ENCODE measurements at places on chromosomes 3 and 15.
A peak's percentile ranks its signal among the peaks of the same experiment; 100 is the strongest.

DNA sequence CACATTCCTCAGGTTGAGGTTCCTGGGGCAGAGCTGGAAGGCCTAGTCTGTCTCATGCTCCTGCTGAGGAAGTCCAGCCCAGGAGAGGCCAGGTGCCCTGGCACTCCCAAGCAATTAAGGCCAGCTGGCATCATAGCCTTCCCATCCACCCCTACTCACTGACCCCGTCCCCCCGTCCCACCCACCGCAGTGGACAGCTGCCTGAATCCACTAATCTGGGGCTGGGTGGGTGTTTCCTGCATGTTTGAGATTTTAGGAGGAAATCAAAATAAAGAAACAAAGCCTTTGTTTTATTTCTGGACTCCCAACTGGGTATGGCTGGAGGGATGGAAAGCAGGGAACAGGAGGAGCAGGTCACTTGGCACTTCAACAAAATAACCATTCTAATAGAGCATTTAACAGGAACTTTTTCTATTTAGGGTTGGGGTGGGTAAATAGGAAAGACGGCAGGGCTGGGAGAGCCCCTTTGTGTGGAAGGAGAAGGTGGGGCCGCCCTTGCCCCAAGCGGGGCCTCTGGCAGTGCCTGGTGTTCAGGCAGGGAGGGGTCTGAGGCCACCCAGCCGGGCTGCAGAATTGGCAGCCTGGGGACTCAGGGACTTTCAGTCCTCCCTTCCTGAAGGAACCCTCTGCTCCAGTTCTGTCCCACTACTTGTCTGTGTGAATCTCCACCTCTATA is 8.5 kb downstream of the MRAS start:
- no peak for DNase-seq

GRCh38 chr15:23595368-23595767 is 29.9 kb downstream of the MKRN3 start:
- no peak for DNase-seq

DNA sequence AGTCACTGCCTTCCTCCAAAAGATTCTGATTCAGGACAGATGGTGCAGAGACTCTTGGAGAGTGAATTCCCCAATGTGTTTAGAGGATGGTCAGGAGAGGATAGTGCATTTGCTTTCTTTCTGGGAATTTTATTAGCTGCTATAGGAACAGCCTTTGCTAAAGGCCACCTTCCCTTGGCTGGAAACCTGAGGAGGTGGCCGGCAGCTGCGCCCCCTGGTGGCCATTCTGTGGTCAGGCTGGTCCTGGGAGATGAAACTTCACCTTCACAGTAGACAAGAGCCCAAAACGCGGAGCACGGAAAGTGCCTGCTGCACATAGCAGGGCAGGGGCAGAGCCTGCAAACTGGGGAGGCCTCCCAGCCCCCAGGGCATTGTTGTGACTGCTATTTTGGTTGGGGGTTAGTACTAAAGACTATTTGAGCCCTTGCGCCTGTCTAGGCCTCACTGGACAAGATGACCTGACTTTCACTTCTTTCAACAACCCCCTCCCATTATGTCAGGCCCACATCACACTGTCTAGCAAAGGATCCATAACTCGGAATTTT is 34.3 kb downstream of the SEC22C start:
- peak; percentile 68 for DNase-seq

DNA sequence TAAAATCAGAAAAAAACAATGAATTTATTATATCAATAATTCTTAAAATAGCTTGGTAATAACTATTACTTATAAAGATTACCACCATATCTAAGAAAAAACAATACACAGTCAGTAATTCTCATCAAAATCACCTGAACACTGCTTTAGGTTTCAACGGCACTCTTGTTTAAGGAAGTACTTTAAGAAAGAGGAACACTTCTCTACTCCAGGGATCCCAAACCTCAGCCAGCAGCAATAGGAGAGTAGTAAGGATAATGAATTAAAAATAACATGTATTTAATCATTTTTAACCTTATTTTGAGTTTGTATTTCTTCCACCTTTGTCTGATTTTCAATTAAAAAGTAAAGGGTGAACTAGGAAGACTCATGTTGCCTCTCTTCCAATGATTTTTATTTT is 494.0 kb upstream of the NR2F2 start:
- no peak for DNase-seq

- DNase-seq: no peak
Observed at GRCh38 chr3:22315925-22316324, 564.9 kb upstream of the ZNF385D start.

DNA sequence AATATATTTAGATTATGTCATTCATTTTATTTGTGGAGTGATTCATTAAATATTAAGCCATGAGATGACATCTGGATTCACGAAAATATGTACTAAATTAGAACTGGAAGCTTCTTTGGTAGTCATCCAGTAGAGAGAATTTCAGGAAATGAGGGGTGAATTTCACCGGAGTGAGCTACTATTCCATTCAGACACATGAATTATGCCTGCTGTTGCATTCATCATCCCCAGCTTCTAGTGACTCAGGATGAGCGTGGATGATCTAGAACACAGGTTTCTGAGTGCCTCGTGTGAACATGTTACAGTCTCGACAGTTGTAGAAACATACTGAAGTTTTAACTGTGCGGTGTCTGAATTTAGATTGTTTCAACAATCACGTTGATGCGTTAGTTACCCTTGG is 42.9 kb upstream of the GABRG3 start:
- no peak for DNase-seq

DNA sequence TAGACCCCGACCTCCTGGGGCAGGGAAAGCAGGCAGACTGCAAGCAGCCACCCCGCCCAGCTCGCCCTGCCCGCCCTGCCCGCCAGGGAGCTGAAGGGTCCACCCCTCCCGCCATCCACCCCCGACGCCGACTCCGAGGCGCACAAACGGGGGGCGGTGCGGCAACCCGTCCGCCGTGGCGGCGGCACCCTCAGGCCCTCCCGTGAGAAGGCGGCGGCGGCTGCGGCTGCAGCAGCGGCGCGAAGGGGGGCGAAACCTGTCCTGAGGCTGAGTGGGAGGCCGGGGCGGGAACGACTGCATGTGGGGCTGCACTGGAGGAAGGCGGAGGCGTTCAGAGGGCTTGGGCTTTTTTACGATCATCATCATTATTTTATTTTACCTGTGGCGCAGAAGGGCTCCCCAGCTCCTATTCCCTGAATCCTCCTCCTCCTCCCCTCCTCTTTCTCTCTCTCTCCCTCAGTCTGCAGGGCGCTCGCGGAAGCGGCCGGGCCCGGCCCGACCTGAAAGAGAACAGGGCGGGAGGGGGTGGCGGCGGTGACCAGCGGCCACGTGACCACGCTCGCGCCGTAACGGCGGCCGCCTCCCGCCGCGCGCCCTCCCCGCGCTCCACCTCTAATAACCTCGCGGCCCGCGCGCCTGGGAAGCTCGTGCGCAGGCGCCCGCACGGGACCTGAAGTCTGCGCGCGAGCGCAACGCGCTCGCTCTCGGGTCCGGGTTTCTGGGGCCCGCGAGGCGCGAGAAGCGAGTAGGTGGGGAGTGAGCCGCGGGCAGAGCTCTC is at the start of gene TBC1D5:
Gene TBC1D5, minus strand, starts transcription at position 530 of the 778 bp plus-strand sequence. CDS start 234,061 bp downstream, outside the sequence.
- peak; percentile 97 for DNase-seq

DNA sequence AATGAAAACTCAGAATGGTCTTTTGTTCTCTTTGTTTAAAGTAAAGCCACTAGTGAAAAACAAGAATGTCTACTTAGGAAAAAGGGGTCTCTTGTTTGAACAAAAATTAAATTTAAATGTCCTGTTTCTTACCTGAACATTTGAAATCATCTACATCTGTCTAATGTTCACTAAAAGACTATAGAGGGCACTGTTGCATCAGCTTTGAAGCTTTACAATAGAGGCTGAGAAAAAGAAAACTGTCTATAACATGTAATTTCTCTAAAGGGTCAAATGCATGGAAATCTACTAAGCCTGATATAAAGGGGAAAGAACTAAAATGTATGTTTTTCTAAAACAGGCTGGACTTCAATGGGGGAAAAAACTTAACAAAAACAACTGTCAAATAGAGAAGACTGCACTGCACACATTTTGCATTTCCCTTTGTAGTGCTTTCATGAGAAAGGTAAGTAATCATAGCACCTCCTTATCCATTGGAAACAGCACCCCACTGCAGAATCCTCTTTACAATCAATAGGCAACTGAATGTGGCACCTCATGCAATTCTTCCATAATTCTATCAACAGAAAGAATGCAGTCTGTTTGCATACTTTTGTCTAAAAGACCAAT is 26.3 kb downstream of the DPH6 start:
- DNase-seq: peak; percentile 61

DNA sequence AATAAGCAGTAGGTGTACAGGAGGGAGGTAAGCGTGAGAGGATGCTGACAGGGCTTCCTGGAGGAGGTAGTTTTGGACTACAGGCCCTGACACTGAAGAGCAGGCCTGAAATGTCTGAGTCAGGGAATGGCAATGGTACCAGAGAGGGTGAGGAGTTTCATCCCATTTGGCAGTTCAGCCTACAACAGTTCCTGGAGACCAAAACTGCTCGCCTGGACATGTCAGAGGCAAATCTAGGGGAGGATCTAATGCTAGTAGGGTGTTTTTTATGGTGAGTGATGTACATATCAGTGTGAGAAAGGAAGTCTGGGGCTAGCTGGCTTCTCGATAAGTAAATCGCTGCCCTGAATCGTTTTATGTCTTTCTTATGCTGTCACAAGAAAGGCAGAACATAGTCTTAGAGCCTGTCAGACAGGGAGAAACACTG is 13.8 kb upstream of the TNFSF10 start:
- no peak for DNase-seq

DNA sequence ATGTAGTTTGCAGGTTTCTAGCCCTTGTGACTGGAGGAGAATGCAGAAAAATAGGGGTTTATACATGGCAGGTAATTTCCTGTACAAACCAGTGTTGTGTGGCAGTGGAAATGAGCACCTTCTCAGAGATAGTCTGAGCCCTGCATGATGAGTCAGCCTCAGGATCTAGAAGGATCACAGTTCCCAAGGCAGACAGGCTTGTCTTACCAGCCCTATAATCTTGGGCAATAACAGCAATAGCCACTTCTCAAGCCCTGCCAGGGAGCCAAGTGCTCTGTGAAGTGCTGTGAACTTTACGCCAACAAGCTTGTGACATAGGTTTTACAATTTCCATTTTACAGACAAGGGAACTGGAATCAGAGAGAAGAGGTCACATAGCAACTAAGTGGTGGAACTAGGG is 89.4 kb downstream of the CD47 start:
- no peak for DNase-seq

GRCh38 chr3:159635047-159635641 is 353.5 kb upstream of the IL12A start:
- no peak for DNase-seq

DNA sequence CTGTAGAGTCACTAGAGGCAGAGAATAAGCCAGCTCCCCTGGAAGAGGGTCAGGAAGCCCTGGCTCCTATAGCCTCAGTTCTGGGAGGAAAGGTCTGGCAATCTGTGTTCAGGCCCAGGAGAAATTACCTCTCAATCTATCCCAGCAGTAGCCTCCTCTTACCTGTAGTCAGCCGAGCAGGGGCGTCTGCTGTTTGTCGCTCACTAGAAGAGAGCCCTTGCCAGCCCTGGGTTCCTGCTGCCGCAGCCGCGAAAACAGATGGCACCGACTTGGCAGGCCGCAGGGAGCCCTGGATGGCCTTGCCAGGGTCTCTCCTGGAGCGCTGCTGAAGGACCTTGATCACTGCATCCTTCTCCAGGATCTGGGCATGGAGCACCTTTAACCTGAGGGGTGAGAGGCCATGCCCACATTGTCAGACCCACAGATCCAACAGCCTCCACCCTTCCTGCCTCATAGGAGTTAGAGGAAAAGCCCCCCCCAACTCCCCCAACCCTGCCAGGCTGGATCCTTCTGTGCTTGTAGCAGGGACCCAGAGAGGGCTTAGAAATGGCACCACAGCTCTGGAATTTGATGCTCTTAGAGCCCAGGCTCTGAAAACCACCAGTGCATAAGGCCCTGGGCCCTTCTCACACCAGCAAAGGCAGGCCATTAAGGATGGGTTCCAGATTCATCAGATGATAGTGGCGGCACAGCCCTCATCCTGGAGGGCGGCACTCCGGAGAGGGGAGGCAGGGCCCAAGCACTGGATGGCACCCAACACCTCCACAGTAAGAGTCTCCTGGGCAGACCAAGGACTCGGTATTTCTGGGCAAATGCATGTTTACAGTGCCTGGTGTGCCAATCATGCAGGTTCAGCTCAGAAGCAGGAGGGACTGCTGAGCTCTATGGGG is 14.9 kb downstream of the AMOTL2 start:
- DNase-seq: no peak

DNA sequence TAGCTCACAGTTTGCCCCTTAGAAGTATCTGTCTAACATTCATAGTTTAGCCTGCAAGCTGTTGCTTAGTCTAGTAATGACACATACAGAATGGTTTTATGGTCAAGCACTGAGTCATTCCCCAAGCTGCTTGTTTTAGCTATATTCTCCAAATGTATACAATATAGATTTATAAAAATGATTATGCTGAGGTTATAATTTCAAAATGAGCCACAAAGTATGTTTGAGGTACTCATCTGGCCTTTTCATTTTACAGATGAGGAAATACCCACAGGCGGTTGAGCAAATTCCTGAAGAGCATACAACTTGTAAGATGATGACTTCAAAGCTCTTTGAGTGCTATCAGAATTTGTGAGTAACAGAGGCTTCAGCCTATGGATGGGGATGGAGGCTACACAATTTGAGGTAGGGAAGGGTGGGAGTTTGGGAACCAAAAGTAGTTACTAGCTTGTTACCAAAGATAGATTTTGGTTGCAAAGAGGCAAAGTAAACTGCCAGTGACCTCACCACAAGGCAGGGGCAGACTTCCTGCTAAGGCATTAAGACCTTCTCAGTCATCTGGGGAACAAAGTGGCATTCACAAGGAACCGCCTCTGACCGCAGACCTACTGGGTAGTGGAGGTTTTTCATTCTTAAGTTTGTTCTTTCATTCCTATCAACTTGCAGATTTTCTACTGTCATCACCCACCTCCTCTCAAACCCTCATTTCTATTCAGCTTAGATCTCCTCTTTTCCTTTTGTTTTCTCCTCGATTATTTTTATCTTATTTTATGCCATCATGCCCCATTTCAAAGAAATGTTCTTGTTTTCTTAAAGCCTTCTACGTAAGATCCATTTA is 257.2 kb upstream of the NECTIN3 start:
- DNase-seq: no peak

DNA sequence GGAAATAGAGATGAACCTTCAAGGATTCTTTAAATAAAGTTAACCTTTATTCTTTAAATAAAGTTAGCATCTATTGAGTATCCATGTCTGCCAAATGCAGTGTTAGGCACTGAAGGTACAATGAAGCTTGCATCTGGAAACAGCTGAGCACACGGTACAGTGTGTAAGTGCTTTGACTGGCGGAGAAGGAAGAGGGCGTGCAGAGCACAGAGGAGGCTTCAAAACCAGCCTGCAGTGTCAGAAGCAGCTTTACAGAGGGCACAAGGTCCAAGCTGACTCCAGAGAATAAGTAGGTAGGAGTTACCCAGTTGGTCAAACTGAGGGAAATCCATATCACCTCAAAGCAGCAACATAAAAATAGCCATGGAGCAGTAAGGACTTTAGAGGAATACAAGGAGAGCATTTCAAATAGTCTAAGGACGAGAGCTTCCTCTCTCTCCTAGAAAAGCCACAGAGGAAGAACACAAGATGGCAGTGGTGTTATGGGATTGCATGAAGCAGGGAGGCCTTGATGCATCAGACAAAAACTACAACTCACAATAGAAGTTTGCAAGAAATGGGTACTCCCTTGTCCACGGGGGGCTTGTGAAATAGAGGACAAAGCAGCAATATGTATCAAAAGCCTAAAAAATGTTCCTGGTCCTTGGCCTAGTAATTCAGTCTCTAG is 60.3 kb upstream of the PPP2R3A start:
- DNase-seq: no peak

Measured in kidney capillary endothelial cell (primary cell).